ENCODE measurements at places on chromosomes 6 and 20. TPM values are rescaled to one million over a fixed set of nuclear protein-coding genes. Genes with fewer than 3 reads are reported as not detected.

The SLC16A10 gene
- not detected for polyA plus RNA-seq

The IP6K3 gene
- 0.58 TPM for polyA plus RNA-seq

The NRSN1 gene
- polyA plus RNA-seq = not detected

The KHDC1 gene
- polyA plus RNA-seq = 7.7 TPM

The APCDD1L gene
- polyA plus RNA-seq = 1.7 TPM

The FOXS1 gene
- polyA plus RNA-seq = not detected

The LATS1 gene
- 16.7 TPM for polyA plus RNA-seq

The SNX5 gene
- 52.7 TPM for polyA plus RNA-seq

The PRR3 gene
- polyA plus RNA-seq = 16.0 TPM

The RXRB gene
- polyA plus RNA-seq = 67.9 TPM

The SSTR4 gene
- polyA plus RNA-seq = not detected

The OR2H2 gene
- not detected for polyA plus RNA-seq

The GPLD1 gene
- polyA plus RNA-seq = 0.47 TPM

The CFAP206 gene
- polyA plus RNA-seq = 0.07 TPM

The UBE3D gene
- 2.5 TPM for polyA plus RNA-seq

The KCNK16 gene
- not detected for polyA plus RNA-seq

The FAM209B gene
- polyA plus RNA-seq = not detected

The SOX18 gene
- not detected for polyA plus RNA-seq

The RMND1 gene
- 18.9 TPM for polyA plus RNA-seq

The OR2H1 gene
- not detected for polyA plus RNA-seq

The BPIFB2 gene
- not detected for polyA plus RNA-seq

The ENPP1 gene
- polyA plus RNA-seq = 15.8 TPM

The SPAG4 gene
- polyA plus RNA-seq = 11.4 TPM

The DCDC2 gene
- not detected for polyA plus RNA-seq

The CST3 gene
- polyA plus RNA-seq = 458 TPM

The PNPLA1 gene
- not detected for polyA plus RNA-seq

The PTCHD4 gene
- polyA plus RNA-seq = 2.1 TPM

The CASS4 gene
- 0.50 TPM for polyA plus RNA-seq

The SCUBE3 gene
- 12.3 TPM for polyA plus RNA-seq

The PI16 gene
- 0.09 TPM for polyA plus RNA-seq

The REV3L gene
- 19.1 TPM for polyA plus RNA-seq

The CNBD2 gene
- 1.7 TPM for polyA plus RNA-seq

The LGSN gene
- not detected for polyA plus RNA-seq

The MTCH1 gene
- 207 TPM for polyA plus RNA-seq

The COL21A1 gene
- 0.07 TPM for polyA plus RNA-seq

The TAGAP gene
- not detected for polyA plus RNA-seq

The TRAPPC3L gene
- polyA plus RNA-seq = 0.17 TPM

The BFSP1 gene
- 2.3 TPM for polyA plus RNA-seq

The MYLK2 gene
- polyA plus RNA-seq = 0.10 TPM

The SLC17A3 gene
- polyA plus RNA-seq = not detected

The PAK5 gene
- not detected for polyA plus RNA-seq

The LPA gene
- polyA plus RNA-seq = not detected

The KHDC1L gene
- not detected for polyA plus RNA-seq

The LST1 gene
- polyA plus RNA-seq = 0.18 TPM

The SYNDIG1 gene
- polyA plus RNA-seq = 1.0 TPM

The BPIFA1 gene
- not detected for polyA plus RNA-seq

The CCM2L gene
- polyA plus RNA-seq = not detected

The GSTA4 gene
- polyA plus RNA-seq = 35.1 TPM

The TGM2 gene
- polyA plus RNA-seq = 313 TPM

The MYLK4 gene
- polyA plus RNA-seq = 0.20 TPM

The MUC21 gene
- polyA plus RNA-seq = not detected

The RAET1L gene
- polyA plus RNA-seq = not detected

The EYA4 gene
- polyA plus RNA-seq = 0.39 TPM

The IL20RA gene
- polyA plus RNA-seq = not detected

The MEP1A gene
- polyA plus RNA-seq = not detected

The TXLNB gene
- polyA plus RNA-seq = 0.71 TPM
